Hematopoietic multipotent progenitor cell (in vitro differentiated cells): ENCODE measurements at places on chromosomes 2 and 18. TPM values are rescaled to one million over a fixed set of nuclear protein-coding genes. Genes with fewer than 3 reads are reported as not detected.

Gene HTR2B
- not detected for total RNA-seq

DNA sequence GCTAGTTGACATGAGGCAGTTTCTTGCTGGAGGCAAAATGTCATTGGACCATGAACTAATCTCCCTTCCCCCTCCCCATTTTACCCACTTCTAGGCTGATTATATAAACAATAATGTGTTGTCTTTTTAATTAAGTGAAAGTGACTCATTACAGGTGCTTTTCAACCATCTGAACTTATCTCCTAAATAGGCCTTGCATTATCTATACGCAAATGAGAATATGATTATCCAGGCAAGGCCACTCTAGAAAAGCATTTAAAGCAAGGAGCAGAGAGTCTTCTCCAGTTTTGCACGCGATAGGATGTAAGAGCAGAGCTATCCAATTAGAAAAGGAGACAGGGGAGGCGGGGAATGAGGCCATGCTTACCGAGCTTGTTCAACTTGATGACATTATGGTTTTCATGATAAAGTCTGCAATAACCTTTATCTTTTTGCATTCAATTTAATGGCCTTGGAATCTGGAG lies 286.1 kb upstream of the SIX3 start:
- no peak for DNase-seq

Gene FHOD3
- total RNA-seq, result not detected

Gene MAP4K4
- total RNA-seq, result 19.7 TPM

- peak; percentile 34 for DNase-seq
Observed at GRCh38 chr2:181656450-181657291, at the start of gene CERKL. Gene CERKL (minus strand): TSS chr2:181657105. CDS start chr2:181657006, 99 bp downstream.

GRCh38 chr2:219636144-219636915 lies 8.9 kb downstream of the SLC4A3 start:
- no peak for DNase-seq

- DNase-seq, result no peak
Observed at GRCh38 chr2:168694866-168695265, 107.6 kb upstream of the NOSTRIN start.

Gene CAPN13
- under 0.01 TPM for total RNA-seq

- no peak for DNase-seq
Observed at GRCh38 chr2:102142829-102143449, 393 bp downstream of the IL1R1 start.

GRCh38 chr2:121263996-121264715 lies 20.8 kb downstream of the TFCP2L1 start:
- no peak for DNase-seq

Gene PCARE
- total RNA-seq, result under 0.01 TPM

DNA sequence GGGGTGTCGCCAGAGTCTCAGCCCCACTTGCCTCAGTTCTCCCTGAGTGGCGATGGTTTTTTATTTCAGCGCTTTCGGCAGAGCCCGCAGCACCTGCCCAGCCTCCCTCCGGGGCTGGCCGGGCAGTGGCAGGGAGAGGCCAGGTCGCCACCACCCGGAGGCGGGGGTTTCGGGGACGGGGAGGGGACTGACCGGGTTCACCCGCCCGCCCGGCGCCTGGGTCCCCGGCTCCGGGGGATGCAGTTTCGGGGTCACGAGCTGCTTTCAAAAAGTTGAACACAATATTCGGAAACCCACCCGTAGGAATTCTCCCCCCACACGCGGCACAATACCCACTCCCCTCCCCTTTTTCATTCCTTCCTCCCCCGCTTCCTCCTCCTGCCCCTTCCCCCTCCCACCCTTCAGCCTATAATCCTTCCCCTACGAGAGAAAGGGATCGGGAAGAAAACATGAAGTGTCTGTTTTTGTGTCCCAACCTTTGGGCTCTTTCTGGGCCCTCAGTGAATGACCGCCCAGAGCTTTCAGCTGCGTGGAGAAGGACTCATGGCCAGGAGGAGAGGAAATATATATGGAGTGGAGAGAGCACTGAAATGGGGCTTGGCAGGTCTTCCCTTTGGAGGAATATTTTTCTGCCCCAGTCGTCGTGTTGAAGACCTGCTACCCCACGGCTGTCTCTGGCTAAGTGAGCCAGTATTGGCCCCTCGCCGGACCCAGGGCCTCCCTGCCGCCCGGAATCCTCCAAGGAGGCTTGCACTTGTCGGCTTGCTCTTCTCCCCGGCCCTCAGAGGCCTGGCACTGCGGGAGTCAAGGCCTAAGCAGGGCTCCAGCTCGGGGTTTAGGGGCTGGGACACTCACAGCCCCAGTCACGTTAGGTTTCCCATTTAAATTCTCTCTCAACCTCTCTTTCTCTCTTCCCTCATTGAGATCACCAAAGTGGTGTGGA lies 2.1 kb upstream of the SIX3 start:
- no peak for DNase-seq

DNA sequence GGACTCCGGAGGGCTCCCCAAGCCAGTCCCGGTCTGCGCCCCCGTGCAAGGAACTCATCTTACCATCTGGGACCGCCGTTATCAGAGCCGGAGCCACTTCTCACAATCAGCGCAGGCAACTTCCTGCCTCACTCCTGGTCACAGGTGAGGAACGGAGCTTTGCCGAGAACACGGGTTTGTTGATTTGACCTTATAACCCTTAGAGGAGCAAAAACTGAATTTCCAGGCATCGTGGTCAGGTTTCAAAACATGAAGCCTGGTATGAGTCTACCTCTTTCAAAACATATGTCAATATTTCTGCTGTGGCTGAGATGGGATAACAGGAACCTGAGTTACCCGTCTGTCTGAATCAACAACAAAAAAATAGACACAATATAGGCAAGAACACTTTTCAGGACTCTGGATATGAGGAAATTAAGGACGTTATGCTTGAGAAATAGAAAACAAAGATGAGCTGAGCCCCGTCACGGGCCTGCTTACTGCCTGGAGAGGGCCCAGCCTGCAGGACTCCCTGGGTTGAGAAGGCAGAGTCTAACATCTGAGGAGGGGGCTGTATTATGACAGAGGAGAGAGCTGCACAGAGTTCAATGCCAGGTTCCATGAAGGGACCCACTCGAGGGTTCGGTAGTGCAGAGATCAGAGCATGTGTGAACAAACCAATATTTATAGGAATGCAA lies 148.7 kb downstream of the NDUFA10 start:
- no peak for DNase-seq
